Naive thymus-derived CD8-positive, alpha-beta T cell (primary cell): ENCODE measurements at places on chromosomes 12 and 14. TPM values are rescaled to one million over a fixed set of nuclear protein-coding genes. Genes with fewer than 3 reads are reported as not detected.

The KRT2 gene
- polyA plus RNA-seq: 3.4 TPM

The AMDHD1 gene
- 0.27 TPM for polyA plus RNA-seq

The ARMH4 gene
- not detected for polyA plus RNA-seq

The CCDC92 gene
- polyA plus RNA-seq: 16.7 TPM

The GZMH gene
- 11.3 TPM for polyA plus RNA-seq

The IGF1 gene
- not detected for polyA plus RNA-seq

The KRT71 gene
- not detected for polyA plus RNA-seq

The CISTR gene
- polyA plus RNA-seq: not detected

The MGST1 gene
- polyA plus RNA-seq: not detected

The NUP37 gene
- 23.0 TPM for polyA plus RNA-seq

The CNOT2 gene
- 119 TPM for polyA plus RNA-seq

The LBHD2 gene
- not detected for polyA plus RNA-seq
